ENCODE measurements at places on chromosomes 2 and 18.

DNA sequence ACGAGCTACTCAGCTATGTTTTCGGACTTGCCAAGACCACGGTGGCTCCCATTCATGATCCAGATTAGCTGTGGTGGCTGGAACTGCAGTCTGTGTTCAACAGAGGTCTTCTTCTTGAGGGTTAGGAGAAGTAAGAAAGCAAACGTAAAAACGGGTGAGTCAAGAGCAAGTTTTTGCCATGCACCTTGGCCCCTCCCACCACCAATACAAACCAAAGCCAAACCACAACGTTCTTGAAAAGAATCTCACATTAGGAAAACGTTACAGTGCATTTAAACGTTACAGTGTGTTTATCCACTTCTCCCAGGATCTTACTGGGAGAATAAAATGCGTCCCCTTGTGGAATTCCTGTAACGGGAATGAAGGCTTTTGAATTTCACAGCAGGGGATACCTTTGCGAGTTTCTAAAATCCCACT is 725 bp downstream of the FBXO48 start:
- DNase-seq, result peak; percentile 68

- peak; percentile 20 for DNase-seq
These were observed 37.8 kb upstream of the CCDC150 start for GRCh38 chr2:196601430-196602306.

DNA sequence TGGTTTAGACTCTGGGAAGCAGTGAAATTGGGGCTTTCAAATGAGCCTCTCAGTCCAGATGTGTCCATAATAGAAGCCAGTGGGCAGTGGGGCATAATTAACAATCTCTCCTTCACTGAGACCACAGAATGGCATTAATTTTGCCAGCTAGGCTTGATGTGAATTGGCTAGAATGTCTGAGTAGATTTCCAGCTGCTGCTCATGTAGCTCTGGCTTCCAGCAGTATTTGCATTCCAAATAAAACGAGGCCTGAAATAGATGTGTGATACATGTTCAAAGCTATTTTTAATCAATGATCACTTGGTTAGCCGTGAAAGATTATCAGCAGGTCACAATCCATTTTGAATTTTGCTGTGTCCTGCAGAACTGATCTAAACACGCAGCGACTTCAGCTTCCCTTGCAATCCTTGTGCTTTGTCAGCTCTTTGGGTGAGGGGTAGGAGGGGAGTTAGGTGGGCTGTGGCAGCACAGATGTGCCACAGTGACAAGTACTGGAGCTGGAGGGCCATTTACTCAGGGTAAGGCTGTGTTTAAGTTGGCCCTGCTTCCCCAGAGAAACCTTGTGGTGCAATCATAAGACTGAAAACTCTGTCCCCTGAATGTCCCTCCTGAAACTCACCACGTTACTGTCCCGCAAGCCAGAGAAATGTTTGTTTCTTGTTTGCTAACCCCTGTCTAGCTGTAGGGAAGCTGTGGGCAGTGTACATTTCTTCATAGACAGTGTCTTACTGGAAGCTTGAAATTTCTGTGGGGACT is 56.9 kb upstream of the TMEM178A start:
- DNase-seq, result peak; percentile 20

- peak; percentile 32 for DNase-seq
These were observed 16.8 kb upstream of the LYPD6 start for GRCh38 chr2:149313512-149313972.

DNA sequence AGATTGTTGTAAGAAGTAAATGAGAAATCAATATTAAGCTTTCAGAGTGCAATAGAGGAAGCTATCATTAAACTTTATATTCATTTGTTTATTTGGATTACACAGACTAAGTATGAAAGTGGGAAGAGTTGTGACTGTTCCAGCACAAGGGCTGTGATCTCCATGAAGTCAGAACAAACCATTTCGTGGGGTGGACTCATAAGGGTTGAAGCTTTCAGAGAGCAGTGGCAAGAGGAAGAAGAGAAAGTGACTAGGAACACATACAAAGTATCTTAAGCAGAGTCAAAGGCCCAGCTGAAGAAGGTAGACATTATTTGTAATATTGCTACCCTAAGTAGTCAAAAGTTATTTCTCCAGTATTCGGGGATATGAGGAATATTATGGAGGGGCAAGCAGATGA is 117.0 kb downstream of the ARHGAP15 start:
- no peak for DNase-seq

DNA sequence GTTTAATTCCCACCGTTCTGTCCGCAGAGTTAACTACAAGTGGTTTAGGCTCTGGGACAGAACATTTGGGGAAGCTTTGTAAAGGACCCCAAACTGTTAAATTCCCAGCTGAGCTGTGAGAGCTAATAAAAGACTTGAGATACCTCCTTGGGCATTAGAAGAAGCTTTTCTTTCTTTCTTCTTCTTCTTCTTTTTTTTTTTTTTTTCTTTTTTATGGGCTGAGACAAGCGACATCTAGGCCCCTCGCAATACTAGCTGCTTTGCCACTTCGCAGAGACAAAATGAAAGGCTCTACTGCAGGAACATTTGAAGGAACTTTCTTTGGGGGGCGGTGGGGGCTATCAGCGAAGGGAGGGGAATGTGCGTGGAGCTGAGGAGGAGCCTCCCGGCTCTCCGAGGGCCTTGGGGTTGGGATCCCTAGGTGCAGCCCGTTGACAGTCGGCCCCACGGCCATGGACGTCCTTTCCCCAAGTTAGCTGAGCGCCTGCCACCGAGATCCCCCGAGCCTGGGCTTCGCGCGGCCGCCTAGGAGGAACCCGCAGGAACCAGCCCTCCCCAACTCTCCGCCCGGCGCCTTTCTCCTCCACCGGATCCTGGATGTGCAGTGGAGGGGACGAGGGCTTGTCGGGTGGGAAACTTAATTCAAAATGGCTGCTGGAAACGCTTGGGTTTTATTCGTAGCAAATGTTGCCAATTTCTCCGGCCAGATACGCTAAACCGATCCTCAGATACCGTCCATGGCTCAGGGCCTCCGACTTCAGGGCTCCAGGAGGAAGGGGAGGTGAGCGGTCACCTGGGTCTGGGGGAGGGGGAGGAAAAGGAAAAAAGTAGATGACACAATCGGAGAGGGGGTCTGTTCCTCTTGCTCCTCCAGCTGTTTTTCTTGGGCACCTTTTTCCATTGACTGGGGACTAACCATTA is 4.2 kb downstream of the MEIS1 start:
- DNase-seq, result no peak

GRCh38 chr18:75638776-75639471 is 211.4 kb upstream of the SMIM21 start:
- DNase-seq, result no peak

- no peak for DNase-seq
These were observed 275.7 kb upstream of the FN1 start for GRCh38 chr2:215711471-215712034.

DNA sequence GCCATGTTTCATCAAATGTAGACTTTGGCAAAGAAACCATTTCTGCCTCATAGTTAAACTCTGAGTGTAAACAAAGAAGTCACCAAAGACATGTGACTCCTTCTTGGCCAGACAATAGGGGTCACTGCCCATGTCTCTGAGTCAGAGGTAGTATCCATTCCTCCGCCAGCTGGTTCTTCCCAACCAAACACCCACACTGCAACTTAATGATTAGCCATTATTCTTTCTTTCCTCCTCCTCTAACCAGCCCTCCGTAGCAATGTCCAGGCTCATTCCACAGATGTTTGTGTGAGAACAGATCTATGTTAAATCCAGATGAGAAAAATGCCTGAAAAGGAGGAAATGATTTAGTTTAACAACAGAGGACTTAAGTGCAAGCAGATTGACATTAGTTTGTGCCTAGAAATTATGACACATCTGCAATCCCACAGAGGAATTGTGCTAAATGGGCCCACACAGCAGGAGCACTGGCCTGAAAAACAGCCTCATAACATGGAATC is 127.9 kb upstream of the SH3BP4 start:
- no peak for DNase-seq

DNA sequence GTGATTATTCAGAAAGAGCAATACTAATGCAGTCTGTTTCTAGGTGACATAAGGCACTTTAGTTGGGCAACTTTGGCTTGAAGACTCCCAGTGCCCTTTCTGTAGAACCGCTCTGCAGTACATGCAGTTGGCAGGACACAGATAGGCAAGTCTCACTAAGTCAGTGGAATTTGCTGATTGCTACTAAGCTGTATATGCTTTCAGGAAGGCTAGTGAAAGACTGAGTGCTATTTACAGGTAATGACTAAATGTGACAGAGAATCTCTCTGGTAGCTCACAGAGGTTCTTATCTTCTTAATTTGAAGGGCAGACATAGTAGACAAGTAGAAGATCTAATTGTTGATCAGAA is 243.0 kb downstream of the WDPCP start:
- no peak for DNase-seq

DNA sequence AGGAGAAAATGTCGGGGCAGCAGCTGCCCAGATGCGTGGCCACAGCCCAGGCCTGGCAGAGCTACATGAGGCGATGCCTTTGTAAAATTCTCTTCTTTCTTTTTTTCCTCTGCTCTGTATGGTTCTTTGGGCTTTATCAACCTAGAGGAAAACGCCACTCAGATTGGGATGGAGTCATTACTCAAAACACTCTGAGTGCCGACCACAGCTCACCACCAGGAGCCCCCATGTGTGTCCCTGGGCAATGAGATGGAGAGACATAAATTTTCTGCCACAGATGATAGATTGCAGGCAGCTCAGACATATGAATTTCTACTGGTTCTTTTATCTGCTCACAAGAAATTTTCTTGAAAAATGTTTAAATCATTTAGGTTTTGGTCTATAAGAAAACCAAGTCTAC is 56.0 kb downstream of the PARD6G start:
- no peak for DNase-seq

GRCh38 chr18:63982361-63982760 is 12.5 kb downstream of the SERPINB8 start:
- DNase-seq, result no peak

DNA sequence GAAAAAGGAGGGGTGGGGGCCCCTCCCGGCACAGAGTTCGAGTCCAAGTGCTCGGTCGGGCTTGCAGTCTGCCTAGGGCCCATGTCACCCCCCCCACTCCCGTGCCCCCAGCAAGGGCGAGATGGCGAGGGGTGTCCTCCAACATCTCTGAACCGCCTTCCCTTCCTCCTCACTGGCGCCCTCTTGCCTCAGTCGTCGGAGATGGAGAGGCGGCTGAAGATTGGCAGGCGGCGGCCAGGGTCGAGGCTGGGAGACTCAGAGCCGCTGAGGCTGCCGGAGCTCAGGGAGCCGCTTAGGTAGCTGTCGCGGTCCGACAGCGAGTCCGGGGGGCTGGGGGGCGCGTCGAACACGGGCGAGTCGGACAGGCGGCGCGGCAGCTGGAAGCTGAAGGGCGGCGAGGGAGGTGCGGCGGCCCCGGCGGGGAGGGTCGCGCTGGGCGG is 2.3 kb downstream of the ZFP36L2 start:
- peak; percentile 92 for DNase-seq

DNA sequence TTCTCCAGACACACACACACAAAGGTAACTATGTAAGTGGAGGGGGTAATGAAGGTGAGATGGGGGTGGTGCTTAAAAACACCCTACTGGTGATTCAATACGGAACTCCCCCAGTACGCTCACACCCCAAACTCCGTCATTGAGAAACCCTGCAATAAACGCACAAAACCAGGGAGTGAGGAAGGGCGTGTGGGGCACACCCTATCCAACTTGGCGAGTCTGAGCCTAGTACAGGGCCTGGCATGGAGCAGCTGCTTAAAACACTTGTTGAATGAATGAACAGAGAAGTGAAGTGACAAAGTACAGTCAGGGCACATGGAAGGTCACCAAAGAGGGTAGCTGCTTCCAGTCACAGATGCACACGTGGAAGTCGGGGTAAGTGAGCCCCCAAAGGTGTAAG is 146.8 kb upstream of the SMAD2 start:
- DNase-seq, result no peak

DNA sequence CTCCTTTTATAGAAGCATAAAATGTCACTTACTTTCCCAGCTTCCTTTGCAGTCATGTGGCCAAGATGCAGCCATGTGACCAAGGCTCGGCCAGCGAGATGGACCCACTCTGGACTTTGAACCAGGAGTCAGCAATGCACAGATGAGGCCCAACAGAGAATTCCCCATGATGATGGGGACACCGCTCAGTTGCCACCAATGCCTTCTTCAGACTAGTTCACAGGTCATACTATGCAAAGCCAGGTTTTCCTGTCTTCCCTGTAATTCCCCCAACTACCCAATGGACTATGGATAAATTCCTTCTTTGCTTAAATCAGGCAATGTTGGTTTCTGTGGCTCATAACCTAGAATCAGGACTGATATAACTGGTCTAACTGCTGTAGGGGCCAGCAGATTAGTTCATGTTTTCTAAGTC is 22.5 kb upstream of the REL start:
- DNase-seq, result no peak

GRCh38 chr2:54500404-54501205 is 44.5 kb downstream of the SPTBN1 start:
- no peak for DNase-seq

- DNase-seq, result no peak
These were observed 47.2 kb downstream of the SPOPL start for GRCh38 chr2:138548796-138549195.

DNA sequence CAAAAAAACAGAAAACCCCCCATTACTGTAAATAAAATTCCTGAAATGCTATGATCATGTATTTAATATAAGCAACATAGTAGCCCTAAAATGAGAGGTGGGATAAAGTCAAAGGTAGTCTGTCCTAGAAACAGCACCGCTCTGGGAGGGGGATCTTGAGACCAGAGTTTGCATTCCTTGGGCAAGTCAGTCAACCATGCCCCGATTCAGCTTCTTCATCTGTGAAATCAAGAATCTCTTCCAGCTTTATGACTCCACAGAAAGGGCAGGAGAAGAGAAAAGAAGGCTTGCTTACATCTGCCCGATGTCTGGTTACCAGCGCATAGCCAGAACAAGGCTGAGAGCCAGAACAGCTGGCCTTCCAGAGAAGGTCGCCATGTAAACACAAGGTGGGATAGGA is 2.1 kb upstream of the FBLN7 start:
- DNase-seq, result no peak

DNA sequence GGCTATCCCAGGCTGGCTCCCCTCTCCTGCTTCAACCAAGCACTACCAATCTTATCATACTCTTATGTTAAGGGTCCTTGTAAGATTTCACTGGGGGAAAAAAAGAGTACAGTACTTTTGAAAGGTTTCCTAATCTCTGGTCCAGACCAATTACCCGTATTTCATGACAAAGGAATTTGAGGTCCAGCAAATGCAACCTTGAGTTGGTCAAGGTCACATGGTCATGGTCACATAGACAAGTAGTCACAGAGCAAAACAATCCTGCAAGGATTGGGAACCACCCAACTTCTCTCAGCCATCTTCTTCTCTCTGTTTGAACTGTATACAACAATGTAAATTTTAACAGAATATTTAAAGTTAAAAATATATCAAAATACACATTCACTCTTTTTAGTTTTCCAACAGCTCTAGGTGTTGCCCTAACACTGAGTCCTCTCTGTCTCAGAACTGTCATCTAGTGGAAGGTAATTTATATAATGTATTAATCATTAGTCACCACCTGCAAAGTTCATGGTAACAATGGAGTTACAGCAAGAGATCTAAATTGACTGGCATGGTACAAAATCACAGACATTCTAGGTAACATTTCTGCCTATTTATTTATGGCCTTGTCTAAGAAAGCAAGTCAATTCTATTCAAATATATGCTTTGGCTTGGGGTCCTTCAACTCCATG is 21.5 kb downstream of the DTNB start:
- no peak for DNase-seq

Measured in common myeloid progenitor, CD34-positive (primary cell).